Omental fat pad (tissue), 4 donors: ENCODE measurements at places on chromosomes 2 and 18. TPM values are rescaled to one million over a fixed set of nuclear protein-coding genes. Genes with fewer than 3 reads are reported as not detected.

TMEM247 gene
- total RNA-seq, result not detected

EVX2 gene
- total RNA-seq, result not detected

MAP4K4 gene
- 100 TPM for total RNA-seq

RESP18 gene
- not detected for total RNA-seq

RNF152 gene
- 20.5 TPM for total RNA-seq

CFAP65 gene
- not detected for total RNA-seq

HSPE1 gene
- total RNA-seq, result 86.5 TPM

PTPRN gene
- 0.12 TPM for total RNA-seq
